ENCODE measurements at places on chromosomes 12 and 14.

DNA sequence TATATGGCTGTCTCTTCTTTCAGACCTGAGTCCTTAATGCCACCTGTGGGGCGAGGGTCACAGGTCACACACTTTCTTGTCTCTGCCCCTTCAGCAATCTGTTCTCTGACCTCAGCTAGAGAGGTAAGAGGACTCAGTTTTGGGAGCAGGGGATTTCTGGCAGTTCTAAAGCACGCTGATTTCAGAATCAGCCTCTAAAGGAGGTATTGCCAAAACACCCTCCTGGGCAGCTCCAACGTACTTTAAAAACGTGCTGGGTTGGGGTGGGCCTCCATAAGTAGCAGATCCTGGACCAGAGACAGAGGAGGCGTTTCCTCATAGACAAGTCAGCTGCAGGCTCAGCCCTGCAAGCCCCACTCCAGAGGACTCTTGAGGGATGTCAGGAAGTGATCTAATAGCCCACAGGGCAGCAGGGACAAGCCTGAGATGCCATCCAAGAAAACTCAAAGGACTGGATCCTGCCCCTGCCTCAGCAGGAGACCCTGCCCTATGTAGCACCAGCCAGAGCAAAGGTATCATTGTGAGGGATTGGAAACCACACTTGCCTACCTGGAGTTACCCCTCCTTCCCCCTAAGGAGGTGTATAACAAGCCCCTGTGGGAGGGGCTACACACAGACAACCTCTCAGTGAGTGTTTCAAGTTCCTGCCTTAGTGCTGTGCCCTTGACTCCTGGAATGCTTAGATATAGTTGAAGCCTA is 8.5 kb downstream of the CTDSP2 start:
- no peak for DNase-seq

- DNase-seq, result no peak
These were observed 51.5 kb downstream of the ST8SIA1 start for GRCh38 chr12:22283006-22283506.

- DNase-seq, result no peak
These were observed 4.9 kb downstream of the CDC42BPB start for GRCh38 chr14:103052407-103052806.

- DNase-seq, result no peak
These were observed 20.5 kb upstream of the DUSP6 start for GRCh38 chr12:89372584-89373370.

DNA sequence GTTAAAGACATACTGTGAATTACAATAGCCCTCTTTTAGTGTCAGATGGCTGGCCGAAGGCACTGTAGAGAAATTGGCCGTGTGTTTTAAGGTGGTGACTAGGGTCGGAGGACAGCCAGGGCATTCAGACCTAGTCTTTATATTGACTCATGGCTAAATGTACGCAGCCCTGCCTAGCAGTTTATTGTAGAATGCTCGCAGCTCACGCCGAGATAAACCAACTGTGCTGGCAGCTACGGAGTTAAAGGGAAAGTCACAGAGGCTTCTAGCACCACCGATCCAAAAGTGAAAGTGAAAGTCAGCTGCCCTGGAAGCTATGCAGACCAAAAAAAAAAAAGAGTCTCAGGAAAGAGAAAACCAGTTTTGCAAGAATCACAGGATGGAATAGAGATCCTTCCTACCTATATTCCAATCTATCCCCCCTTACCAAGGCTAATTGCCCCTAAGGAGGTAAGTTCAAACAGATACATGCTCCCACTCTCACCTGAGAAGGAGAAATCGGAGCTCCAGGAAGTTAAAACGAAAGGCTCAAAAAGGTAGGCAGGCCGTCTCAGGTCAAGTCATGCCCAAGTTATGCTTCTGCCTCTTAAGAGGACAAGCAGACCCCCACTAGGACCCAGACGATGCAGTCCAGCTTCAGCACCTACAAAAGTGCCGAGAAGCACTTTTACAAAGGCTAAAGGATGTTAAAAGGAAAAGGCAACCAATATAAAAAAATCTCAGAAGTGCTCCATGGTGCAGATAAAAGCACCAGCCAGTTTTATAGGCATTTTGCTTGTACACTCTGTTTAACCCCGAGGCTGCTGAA is 24.8 kb downstream of the KLRK1 start:
- DNase-seq, result peak; percentile 39

- no peak for DNase-seq
These were observed 180.9 kb downstream of the CHST11 start for GRCh38 chr12:104637604-104638003.

DNA sequence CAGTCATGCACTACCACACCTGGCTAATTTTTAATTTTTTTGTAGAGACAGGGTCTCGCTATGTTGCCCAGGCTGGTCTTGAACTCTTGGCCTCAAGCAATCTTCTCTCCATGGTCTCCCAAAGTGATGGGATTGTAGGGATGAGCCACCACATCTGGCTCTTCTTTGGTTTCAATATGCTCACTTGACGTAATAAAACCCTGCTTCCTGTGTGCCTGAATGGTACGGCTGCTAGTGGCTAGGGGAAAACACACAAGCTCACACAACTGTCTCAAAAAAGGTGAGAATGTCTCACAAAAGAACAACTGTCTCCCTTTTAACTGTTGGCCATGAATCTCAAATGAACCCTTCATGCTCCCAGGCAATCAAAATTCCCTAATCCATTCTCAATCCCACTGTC is 15.0 kb downstream of the C1S start:
- no peak for DNase-seq

DNA sequence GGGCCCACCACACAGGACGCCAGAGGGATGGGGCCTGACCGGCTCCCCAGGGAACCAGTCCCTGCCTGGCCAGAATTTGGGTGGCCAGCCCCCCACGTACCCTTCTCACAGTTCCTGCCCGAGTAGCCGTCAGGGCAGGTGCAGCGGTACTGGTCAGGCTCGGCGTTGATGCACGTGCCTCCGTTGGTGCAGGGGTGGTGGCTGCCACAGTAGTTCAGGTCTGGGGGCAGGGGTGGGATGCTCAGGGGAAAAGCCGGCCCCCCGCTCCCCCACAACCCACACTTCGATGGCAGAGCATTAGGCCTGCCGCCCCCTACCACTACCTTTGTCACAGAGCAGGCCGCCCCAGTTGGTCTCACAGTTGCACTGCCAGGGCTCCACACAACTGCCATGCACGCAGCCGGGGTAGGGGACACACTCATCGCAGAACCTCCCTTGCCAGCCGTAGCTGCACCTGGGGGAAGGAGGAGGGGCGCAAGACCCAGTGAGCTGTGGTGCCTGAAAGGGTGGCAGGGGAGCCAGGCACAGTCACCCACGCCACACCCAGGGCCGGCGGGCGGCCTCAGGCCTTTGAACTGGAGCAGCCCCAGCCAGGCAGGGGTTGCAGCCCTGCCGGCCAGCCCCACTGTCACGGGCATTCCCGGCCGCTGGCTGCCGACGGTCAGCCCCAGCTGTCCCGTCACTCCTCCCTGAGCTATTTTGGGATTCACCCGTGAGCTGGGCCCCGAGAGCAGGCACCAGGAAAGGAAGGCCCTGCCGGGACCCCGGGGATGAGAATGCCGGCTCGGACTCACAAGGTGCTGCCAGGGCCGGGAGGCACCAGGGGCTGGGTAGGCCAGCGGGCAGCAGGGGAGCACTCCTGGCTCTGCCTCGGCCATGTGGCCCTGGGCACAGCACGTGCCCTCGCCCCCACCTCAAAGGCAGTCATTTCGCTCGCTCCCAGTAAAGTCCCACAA is 16.5 kb downstream of the JAG2 start:
- DNase-seq, result peak; percentile 8

DNA sequence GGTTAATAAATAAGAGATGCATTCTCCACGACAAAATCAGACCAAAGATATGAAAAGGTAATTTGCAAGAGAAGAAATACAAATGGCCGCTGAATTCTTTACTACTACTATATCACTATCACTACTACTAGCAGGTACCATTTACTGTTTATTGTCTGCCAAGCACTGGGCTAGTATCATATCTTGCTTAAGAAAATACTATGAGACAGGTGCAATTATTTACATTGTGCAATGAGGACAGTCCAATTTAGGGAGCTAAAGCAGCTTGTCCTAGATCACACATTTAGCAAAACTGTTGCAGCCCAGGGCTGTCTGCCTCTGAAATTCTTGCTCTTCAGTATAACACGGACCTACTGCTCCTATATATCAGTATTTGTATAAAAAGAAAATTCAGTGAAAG is 52.8 kb downstream of the CRADD start:
- no peak for DNase-seq

DNA sequence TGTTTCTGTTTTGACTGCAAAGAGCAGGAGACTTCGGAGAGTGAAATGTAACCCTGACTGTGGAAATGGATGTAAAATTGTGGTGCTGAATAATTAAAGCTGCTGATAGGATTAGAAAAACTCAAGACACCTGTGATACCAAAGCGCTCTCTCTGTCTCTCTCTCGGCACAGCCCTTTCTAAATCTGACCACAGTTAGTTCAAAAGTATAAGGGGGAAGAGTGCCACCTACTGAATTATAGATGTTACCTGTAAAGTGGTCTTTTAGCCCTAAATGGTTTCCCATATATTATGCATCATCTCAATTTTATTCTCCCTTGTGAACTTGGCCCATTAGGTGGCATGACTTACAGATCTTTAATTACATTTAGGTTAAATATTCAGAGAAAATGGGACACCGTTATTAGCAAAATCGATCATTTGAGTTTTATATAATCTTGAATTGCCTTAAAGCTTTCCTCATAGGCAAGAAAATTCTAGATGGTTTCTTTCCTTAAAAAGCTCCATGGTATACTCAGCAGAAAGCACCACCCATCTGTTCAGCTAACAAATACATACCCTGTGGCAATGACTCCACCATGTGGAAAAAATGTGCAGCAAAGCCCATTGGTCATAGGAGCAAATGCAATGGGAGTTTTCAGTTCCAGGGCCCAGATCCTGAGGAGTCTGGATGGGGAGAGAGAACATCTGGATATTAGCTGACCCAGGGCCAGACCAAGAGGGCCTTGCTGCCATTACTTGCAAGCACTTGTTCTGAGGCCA is 18.1 kb downstream of the RFC5 start:
- DNase-seq, result no peak

GRCh38 chr12:81295251-81295650 is 217.4 kb downstream of the ACSS3 start:
- no peak for DNase-seq

- DNase-seq, result no peak
These were observed 9.0 kb downstream of the PITPNM2 start for GRCh38 chr12:123141615-123142517.

DNA sequence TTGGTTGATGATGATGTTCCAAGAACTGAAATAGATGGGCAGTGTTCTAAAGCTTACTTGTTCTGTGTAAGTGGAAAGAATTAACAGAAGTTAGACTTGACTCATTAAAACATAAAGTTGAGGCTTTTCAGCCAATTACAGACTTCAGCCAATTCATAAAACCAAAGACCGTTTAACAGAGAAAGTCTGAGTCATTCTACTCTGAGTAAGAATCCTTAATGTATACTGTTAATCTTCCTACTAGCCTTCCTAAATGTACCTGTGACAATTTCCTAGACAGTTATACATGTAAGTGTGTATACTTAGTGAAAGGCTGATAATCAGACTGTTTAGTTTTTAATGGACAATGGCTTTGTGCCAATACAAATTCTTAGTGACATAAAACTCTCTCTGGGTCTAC is 681.0 kb downstream of the RPL10L start:
- no peak for DNase-seq

- no peak for DNase-seq
These were observed 8.5 kb upstream of the TTC8 start for GRCh38 chr14:88815980-88816379.

GRCh38 chr12:88946372-88946997 is 366.2 kb upstream of the KITLG start:
- no peak for DNase-seq

DNA sequence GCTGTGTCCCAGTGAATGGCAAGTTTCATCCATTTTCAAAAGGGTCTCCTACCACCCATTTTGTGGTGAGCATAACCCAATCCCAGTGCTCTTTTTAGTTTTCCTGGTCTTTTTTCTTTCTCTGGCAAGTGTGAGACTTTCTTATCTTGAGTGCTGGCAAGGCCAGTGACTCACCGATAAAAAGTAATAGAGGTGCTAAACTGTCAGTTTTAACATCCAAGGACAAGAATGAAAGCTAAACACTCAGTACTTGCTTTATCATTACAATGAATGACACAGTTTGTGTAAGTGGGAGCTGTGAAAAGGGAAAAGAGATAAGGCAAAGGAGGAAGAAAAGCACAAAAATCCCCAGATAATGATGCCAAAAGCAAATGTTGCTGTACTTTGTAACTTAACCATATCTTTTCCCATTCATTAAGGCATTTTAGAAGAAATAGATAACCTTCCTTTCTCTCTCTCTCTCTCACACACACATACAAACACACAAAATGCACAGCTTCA is 4.9 kb upstream of the LRIG3 start:
- DNase-seq, result no peak

DNA sequence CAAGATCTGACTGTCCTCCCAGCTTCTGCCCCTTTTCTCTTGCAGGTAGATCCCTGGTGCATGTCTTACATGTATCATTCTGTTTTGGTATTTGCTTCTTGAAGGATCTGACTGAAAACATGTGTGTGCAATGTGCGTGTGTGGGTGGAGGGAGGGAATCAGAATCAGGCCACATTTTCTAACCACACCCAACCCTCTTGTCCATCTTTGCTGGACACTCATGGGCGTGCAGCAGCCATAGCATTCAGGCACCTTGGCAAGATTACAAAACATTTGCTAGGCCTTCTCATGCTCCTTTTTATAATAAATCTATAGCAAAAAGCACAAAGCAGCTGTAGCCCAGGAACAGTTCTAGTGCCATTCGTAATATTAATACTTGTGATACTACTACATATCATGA is 233.6 kb upstream of the E2F7 start:
- DNase-seq, result no peak

DNA sequence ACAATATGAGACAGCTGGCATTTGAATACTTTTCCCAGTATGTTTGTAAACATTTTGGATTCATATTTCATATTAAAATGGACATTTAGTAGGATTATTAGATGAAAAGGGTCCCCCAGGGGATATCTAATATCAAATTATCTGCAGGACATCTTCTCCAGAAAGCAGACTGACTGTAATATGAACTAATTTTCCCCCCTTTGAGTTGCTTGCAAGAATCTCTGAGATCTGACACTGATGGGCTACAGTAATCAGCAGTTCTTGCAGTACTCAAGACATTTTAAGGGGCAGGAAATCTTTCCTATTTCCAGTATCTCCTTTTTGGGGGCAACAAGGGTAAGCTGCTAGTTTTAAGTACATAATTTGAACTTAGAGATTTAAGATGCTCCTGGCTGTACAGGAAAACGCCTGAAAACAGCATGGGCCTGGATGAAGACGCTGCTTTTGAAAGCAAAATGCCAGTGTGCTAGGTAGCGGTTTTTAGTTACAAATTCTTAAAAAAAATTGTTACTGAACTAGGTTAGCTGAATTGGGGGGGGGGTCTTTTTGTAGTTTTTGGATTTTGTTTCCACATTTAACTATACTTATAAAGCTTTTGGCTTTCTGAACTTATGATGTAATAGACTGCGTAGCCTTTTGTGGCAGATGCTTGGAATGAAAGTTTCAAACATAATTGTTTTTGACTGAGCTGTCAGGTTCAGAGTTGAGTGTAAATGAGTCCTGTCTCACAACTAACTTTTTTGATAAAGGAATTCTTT is 2.2 kb downstream of the FRMD6 start:
- DNase-seq, result no peak

- DNase-seq, result no peak
These were observed 9.4 kb upstream of the CACNA2D4 start for GRCh38 chr12:1927751-1928351.

All from T-helper 17 cell (primary cell).